ENCODE measurements at places on chromosomes 3 and 15. TPM values are rescaled to one million over a fixed set of nuclear protein-coding genes. Genes with fewer than 3 reads are reported as not detected.

Gene SAMD7
- not detected for total RNA-seq

Gene LMLN
- 21.1 TPM for total RNA-seq

Gene KATNBL1
- 40.4 TPM for total RNA-seq

Gene ERICH6
- total RNA-seq: not detected

Gene SI
- total RNA-seq: not detected

Gene SEMA6D
- total RNA-seq: not detected

Gene EPB42
- not detected for total RNA-seq

Gene GOLGA8K
- total RNA-seq: 0.35 TPM

Gene AMOTL2
- 147 TPM for total RNA-seq

- peak overlapping the region; percentile 36 for H3K27ac ChIP-seq
- H3K4me1 ChIP-seq: peaks cover 81% of the 10 kb centered on the region
- H3K36me3 ChIP-seq: no peaks in the 10 kb centered on the region
- no peak for DNase-seq
- no peak overlapping the region for H3K4me3 ChIP-seq
Observed at GRCh38 chr3:14434126-14434497, 31.7 kb downstream of the SLC6A6 start.

DNA sequence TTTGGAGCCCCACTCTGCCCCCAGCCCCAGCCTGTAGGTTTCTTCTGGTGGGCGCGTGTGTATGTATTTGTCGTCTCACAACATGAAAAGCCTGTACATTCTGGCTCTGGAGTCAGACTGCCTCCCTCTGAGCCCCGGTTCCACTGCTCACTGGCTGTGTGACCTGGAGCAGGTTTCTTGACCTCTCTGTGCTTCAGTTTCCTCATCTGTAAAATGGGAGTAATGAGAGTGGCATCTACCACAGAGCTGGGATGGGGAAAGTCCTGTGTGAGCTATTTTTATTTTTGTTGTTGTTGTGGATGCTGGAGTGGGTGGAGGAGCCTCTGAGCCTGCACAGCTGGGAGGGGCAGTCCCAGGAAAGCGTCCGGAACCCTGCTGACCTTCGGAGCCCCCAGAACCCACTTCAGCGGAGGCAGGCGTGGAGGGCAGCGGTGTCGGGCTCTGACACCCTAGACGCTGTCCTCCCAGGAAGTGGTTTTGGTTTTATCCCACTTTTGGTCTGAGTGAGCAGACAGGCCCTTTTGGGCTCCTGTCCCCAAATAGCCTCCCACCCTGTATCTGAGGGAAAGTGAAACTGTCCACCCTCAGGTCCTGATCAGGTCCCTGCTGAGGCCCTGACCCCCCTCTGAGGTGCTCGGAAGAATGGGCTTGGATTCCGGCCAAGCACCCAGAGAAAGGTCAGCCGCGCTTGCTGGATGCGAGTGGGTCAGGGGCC, 103.5 kb downstream of the CHSY1 start:
- no peaks in the 10 kb centered on the region for H3K36me3 ChIP-seq
- no peak overlapping the region for H3K4me3 ChIP-seq
- no peaks in the 10 kb centered on the region for H3K27me3 ChIP-seq
- DNase-seq: no peak
- no peaks in the 10 kb centered on the region for H3K4me1 ChIP-seq

DNA sequence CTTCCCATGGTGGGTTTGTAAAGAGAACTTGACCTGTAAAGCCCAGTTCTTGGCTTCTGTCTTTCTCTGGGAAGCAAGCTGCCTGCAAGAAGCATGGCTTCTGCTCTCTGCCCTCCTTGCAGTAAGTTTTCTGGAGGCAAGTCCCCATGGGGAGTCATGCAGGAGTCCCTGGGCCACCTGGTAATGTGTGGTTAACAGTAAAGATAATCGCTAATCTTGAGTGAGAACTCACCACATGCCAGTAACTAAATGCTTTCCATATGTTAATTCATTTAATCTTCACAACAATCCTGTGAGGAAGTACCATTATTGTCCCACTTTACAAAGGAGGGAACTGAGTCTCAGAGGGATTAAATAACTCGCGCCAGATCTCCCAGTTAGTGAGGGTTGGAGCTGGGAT, 4.2 kb downstream of the CAPN3 start:
- no peak for DNase-seq
- no peaks in the 10 kb centered on the region for H3K36me3 ChIP-seq
- H3K27me3 ChIP-seq: no peaks in the 10 kb centered on the region
- H3K4me1 ChIP-seq: no peaks in the 10 kb centered on the region

DNA sequence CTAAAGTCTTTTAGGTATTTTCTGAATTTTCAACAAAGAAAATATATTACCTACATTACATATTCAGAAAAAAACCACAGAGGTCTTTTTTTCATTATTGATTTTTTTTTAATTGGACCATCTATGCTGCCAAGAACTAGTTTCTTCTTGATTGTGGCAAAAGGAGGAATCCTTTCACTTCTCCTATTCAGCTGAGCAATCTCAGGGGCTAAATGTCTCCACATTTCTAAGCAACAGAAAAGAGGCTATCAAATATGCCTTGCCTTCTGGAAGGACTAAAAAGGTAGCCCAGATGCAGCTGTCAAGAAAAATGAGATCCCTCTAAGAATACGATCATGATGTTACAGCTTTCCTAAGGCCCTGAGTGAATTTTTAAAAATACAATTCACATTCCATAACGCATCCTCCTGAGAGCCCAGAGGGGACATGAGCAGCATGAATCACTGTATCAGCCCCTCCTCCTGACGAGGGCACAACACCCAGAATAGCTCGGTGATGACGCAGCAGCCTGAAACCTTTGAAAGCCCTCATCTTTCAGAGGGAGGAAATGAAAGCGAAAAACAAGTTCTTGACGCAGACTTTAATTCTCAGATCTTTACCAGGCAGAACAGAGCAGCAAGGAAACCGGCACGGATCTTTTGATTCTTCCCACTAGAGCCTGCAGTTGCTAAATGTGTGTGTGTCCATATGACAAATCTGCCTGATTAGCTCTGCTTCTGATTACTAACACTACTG, 24.6 kb downstream of the RUBCN start:
- peak; percentile 93 for DNase-seq
- peaks cover 38% of the 10 kb centered on the region for H3K4me1 ChIP-seq
- 0 out of 2 replicates have a peak, but pooled peaks cover 4% of the 10 kb centered on the region for H3K36me3 ChIP-seq
- peak overlapping the region; percentile 98 for H3K27ac ChIP-seq
- H3K4me3 ChIP-seq: peak overlapping the region; percentile 41

- H3K27ac ChIP-seq: no peak overlapping the region
- DNase-seq: no peak
- no peaks in the 10 kb centered on the region for H3K4me1 ChIP-seq
- H3K27me3 ChIP-seq: no peaks in the 10 kb centered on the region
Observed at GRCh38 chr3:67000009-67000408, 1.9 kb downstream of the KBTBD8 start.

- DNase-seq: no peak
- no peaks in the 10 kb centered on the region for H3K36me3 ChIP-seq
- no peak overlapping the region for H3K4me3 ChIP-seq
- no peaks in the 10 kb centered on the region for H3K4me1 ChIP-seq
- no peak overlapping the region for H3K27ac ChIP-seq
Observed at GRCh38 chr3:135038186-135038585, 243.1 kb downstream of the EPHB1 start.

DNA sequence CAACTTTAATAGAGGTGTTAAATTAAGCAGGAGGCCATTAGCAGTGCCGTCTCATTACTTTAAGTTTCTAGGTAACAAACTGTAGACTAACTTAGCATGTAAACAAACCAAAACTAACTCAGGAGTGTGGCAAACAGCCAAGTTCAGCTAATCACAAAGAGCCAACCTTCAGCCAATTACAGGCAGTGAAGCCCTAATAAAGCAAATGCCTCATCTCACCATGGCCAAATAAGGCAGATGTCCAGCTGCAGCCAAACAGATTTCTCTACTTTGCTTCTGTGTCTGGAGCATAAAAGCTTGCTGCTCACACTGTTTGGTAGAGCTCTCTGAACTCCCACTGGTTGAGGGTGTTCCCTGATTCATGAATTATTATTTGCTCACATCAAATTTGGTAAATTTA, 835.4 kb upstream of the GBE1 start:
- DNase-seq: no peak
- H3K27ac ChIP-seq: no peak overlapping the region
- no peaks in the 10 kb centered on the region for H3K4me1 ChIP-seq

DNA sequence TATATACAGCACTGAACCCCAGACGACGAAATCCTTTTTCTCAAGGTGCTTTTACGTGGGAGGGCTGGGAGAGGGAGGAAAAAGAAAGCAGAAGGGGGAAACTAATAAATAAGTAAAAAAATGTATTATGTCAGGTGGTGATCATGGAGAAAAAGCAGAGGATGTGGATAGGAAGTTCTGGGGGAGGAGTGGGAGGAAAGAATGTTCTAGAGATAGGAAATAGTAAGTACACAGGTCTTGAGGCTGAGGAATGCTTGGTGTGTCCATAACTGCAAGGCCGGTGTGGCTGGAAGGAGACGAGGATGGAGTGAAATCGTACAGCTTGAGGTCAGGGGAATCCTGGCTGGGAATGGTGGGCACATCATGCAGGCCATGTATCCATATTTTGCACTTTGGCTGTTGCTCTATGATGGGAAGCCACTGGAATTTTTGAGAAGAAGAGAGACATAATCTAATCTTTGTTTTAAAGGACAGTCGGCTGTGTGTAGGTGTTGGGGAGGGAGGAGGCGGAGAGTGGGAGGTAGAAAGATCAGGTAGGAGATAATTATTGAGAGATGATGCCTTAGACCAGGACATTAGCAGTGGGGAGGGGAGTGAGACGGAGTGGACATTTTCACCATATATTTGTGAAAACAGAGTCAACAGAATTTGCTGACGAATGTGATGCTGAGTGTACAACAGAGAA, 1.8 kb upstream of the UBE2E2 start:
- peaks cover 21% of the 10 kb centered on the region for H3K4me1 ChIP-seq
- no peak overlapping the region for H3K27ac ChIP-seq
- peaks cover 9% of the 10 kb centered on the region for H3K27me3 ChIP-seq

GRCh38 chr3:67655364-67656121, 1.1 kb upstream of the SUCLG2 start:
- H3K27me3 ChIP-seq: no peaks in the 10 kb centered on the region
- DNase-seq: no peak
- H3K4me1 ChIP-seq: no peaks in the 10 kb centered on the region
- peak overlapping the region; percentile 86 for H3K4me3 ChIP-seq
- H3K27ac ChIP-seq: no peak overlapping the region
- no peaks in the 10 kb centered on the region for H3K36me3 ChIP-seq

GRCh38 chr3:5787861-5788488, 600.5 kb downstream of the EDEM1 start:
- H3K36me3 ChIP-seq: no peaks in the 10 kb centered on the region
- H3K4me3 ChIP-seq: no peak overlapping the region
- no peaks in the 10 kb centered on the region for H3K4me1 ChIP-seq
- H3K27ac ChIP-seq: no peak overlapping the region
- no peak for DNase-seq

DNA sequence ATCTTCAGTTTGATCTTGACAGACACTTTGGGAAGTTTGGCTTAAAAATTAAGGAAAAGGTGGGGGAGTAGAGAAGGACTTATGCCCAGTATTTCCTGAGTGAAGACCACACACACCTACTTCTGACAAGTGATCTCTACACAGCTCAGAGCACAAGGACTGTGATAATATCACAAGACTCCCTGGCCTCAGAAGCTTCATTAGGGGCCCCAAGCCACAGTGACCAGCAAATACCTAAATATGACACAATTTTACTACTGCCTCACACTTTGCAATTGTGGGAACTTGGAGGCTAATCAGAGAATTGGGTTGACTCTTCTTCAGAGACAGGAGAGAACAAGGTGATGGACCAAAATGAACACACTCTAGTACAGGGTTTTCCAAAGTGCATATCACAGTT, 2.6 kb downstream of the ILDR1 start:
- no peaks in the 10 kb centered on the region for H3K36me3 ChIP-seq
- no peak overlapping the region for H3K4me3 ChIP-seq
- no peak for DNase-seq
- 0 out of 2 replicates have a peak, but pooled peaks cover 4% of the 10 kb centered on the region for H3K4me1 ChIP-seq

- H3K27me3 ChIP-seq: no peaks in the 10 kb centered on the region
- no peak overlapping the region for H3K4me3 ChIP-seq
- H3K4me1 ChIP-seq: no peaks in the 10 kb centered on the region
- H3K36me3 ChIP-seq: no peaks in the 10 kb centered on the region
Observed at GRCh38 chr3:66200147-66200546, 20.7 kb upstream of the SLC25A26 start.
